Activated CD4-positive, CD25-positive, alpha-beta regulatory T cell (primary cell): ENCODE measurements at places on chromosomes 2 and 18.

GRCh38 chr2:27001950-27002349 lies 30.8 kb upstream of the TMEM214 start:
- no peak for DNase-seq

- DNase-seq: no peak
Measured at GRCh38 chr2:104863146-104863467, 9.2 kb downstream of the POU3F3 start.

GRCh38 chr2:86512892-86513291 lies 50.4 kb downstream of the CHMP3 start:
- DNase-seq: no peak

DNA sequence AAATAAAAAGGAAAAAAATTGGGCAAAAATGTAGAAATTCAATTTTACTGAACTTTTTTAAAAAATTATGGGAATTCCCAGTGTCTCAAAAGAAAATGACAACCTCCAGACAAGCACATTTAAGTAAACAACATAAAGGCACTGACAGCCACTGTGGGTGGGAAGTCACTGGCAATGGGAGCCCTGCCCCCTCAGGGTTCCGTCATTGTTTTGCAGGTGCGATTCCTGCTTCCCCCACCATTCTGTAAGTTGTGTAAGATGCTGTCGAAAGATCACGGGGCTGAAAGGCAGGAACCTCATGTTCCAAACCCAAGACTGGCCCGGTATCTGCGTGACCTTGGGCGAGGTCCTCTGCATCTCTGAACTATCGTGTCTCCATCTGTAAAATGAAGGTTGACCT lies 15.8 kb upstream of the ASPRV1 start:
- no peak for DNase-seq

DNA sequence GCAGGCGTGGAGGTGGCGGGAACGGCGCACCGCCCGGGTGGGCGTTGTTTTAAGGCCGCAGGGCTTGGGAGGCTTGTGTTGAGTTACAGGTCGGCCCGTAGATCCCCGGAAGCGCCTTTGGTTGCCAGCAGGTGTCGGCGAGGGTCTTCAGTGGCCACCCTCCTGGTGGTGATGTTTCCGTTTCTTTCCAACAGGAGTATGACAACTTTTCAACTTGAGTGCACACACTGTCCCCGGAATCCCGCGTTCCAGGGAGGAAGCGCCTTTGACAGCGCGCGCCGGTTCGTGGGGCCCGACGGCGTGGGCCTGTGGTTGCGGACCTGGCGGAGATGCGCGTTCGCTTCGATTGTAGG lies 1.0 kb upstream of the HDAC4 start:
- DNase-seq: no peak

- DNase-seq: no peak
Measured at GRCh38 chr2:26735883-26736588, 28.0 kb upstream of the SLC35F6 start.

GRCh38 chr2:105787376-105788318 lies 42.9 kb downstream of the NCK2 start:
- DNase-seq: no peak

GRCh38 chr2:156649596-156649995 lies 213.4 kb downstream of the GPD2 start:
- no peak for DNase-seq

DNA sequence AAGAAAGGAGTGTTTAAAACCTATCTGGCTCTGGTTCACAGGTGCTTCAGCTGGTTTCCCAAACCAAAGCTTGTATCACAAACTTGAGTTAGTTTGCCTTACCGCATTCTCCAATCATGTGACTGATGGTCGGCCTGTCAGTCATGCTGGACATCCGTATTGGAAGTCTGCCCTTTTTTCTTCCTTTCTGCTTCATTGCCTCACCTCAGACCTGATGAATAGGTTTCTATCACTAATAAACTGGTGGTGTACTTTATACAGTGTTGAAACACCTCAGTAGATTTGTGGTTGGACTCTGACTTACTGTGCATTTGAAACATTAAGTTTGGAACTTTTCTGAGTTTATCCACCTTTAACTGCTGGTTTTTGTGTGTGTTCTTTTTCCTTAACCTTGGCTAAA lies 84.1 kb downstream of the R3HDM1 start:
- no peak for DNase-seq

GRCh38 chr2:40002339-40002738 lies 223.3 kb upstream of the THUMPD2 start:
- DNase-seq: no peak

GRCh38 chr2:18198677-18199076 lies 320.2 kb downstream of the KCNS3 start:
- no peak for DNase-seq

GRCh38 chr2:898319-898718 lies 52.3 kb upstream of the SNTG2 start:
- DNase-seq: no peak

GRCh38 chr2:230861552-230862255 lies 3.0 kb upstream of the ITM2C start:
- DNase-seq: no peak

- DNase-seq: no peak
Measured at GRCh38 chr2:231683292-231684235, 24.8 kb upstream of the PTMA start.

- no peak for DNase-seq
Measured at GRCh38 chr2:72084584-72084976, 63.1 kb downstream of the CYP26B1 start.

DNA sequence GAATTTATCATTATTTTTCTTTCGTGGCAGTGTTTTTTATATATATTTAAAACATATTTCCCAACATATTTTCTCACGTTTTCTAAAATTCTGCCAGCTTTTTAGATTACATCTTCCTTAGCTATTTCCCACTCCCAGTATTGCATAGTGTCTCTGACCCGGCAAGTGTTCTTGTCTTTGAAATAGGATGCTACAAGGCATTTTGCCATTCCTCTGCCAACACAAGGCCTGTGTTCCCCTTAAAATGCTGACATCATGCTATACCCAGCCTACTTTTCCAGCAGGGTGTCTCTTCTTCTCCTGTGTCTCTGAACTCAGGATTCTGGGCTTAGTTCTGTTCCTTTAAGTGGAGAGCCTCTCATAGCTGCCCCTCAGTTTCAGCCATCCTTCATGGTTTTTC lies 115.2 kb downstream of the DIS3L2 start:
- no peak for DNase-seq

DNA sequence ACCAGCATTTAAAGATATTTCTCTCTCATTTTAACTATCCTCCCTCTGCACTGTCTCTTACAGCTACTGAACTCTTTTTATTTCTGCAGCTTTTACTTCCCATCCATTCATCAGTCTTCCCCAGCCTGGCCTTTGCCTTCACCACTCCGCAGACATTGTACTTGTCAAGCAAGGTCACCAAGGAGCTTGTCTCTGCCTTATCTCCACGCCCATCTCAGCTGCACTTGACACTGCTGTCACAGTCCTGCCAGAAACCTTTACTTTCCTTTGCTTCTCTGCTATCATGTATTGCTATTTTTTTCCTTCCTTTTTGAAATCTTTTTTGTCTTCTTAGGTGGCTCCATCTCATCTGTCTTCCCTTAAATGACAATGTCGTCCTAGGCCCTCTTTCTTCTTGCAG lies 147.0 kb downstream of the VWC2L start:
- DNase-seq: no peak

DNA sequence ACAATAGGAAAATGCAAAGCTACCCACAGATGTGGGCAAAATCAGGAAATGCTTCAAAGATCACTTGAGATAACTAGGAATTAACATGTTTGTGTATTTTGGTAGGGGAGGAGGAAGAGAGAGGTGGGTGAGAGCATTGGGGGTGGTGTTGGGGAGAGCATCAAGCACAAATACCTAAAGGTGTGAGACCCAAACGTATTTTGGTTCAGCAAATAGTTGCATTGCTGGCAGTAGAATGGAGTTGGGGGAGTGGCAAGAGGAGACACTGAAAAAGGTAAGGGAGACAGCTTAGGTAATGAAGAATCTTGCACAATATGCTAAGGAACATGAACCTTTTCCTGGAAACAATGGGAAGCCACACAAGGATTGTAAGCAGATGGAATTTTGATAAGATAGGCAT lies 1.5 kb upstream of the PELI1 start:
- DNase-seq: no peak

GRCh38 chr18:26233208-26233607 lies 7.0 kb downstream of the TAF4B start:
- DNase-seq: no peak

DNA sequence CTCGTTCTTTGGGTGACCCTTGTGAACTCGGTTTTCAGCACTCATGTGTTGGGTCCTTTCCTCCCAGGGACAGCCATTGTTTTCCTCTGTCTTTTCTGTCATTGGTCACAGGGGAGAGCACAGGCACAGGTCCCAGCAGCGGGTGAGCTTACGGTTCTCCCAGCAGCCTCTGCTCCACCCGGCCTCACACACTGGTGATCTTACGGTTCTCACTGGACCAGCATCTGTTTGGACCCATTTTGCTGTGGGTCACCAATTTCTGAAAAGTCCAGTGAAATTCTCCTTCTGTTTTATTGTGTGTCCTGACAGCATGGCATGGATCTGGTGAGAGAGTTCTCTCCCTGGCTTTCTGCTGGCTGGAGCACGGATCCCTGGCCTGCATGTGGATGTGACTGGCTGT lies 49.8 kb upstream of the ANKRD62 start:
- no peak for DNase-seq

DNA sequence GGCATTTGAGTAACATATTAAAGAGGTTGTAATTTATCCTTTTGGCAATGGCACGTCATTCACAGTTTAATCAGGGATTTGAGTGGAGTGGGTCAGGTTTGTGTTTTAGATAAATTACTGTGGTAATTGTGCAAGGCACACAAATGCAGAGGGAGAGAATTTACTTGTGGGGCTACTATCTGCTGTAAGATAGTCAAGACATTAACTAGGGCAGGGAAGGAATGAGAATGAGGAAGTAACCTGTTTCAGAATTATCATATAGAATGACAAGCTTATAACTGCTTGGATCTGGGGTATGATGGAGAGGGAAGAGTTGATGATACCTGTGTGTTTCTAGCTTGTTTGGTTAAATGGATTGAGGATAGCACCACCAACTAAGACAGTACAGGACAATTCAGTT lies 58.9 kb upstream of the ZSWIM2 start:
- no peak for DNase-seq

- no peak for DNase-seq
Measured at GRCh38 chr18:54075689-54076088, 148.8 kb downstream of the MBD2 start.

GRCh38 chr2:17969661-17970060 lies 91.2 kb downstream of the KCNS3 start:
- DNase-seq: no peak

- no peak for DNase-seq
Measured at GRCh38 chr2:64214281-64215115, 70.3 kb upstream of the PELI1 start.

- no peak for DNase-seq
Measured at GRCh38 chr2:111954602-111955332, 56.4 kb downstream of the MERTK start.

GRCh38 chr18:47531717-47532116 lies 280.3 kb upstream of the SKOR2 start:
- no peak for DNase-seq

GRCh38 chr2:98869272-98869641 lies 66.8 kb downstream of the CRACDL start:
- DNase-seq: no peak

DNA sequence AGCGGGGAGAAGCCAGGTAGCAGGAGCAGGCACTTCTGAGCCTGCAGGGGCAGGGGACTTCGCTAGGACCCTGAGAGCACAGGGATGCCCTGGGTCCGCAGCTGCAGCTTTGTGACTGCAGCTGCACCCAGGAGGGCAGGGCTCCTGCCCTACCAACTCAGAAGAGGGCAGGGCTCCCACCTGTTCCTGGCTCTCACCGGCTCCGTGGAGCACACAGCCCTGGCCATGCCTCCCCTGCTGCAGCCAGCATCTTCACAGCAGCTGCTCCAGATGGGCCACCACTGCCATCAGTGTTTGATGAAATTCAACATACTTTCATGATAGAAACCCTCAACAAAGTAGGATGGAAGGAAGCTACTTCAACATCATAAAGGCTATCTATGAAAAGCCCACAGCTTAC lies 92.7 kb downstream of the FAM210A start:
- DNase-seq: no peak

GRCh38 chr18:71079606-71080005 lies 790.8 kb downstream of the SOCS6 start:
- DNase-seq: no peak

DNA sequence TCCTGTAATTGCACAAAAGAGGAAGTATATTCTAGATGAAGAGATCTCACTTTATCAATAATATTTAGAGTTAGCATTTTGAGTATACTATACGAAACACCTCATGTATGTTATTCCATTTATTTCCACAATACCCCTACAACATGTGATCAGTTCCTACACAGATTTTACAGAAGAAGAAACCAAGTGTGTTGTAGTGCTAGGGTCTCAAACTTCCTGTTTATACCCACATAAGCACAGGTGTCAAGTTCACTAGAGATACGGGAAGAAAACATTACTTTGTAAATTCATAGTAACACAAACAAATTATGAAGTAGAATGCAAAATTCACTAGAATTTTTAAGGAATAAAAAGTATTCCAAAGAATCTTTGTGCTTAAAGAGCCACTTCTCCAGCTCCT lies 46.4 kb downstream of the KCTD18 start:
- DNase-seq: no peak

- DNase-seq: no peak
Measured at GRCh38 chr18:8165095-8165494, 444.1 kb upstream of the RAB12 start.
